ENCODE measurements at places on chromosomes 5 and 9. TPM values are rescaled to one million over a fixed set of nuclear protein-coding genes. Genes with fewer than 3 reads are reported as not detected.
A peak's percentile ranks its signal among the peaks of the same experiment; 100 is the strongest.

Gene MPDZ
- 40.3 TPM for total RNA-seq

Gene SLC6A3
- 0.46 TPM for total RNA-seq

- no peak overlapping the region for H3K27ac ChIP-seq
- H3K27me3 ChIP-seq = peaks cover 34% of the 10 kb centered on the region
- H3K36me3 ChIP-seq = no peaks in the 10 kb centered on the region
- H3K4me3 ChIP-seq = peak overlapping the region; percentile 3
- peak; percentile 9 for DNase-seq
These were observed 148.1 kb downstream of the EBF1 start for GRCh38 chr5:158951436-158952247.

DNA sequence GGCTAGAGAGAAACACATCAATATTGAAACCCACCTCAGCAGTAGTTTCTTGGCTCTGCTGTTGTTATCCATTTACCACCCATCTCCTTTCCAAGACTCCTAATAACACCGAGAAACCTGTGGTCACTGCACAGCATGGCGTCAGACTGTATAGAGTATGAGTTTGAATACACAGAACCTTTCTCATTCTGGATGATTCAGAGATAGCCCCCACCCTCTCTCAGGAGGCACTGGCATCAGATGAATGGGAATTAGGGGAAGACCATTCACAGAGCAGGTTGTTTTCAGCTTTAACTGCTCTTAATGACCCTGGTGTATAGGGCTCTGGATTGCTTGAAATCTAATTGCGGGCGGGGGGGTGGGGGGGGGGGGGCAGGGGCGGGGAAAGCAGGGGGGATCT, 86.7 kb downstream of the GPR21 start:
- no peaks in the 10 kb centered on the region for H3K4me1 ChIP-seq
- H3K36me3 ChIP-seq = peaks cover 7% of the 10 kb centered on the region
- no peak for DNase-seq
- H3K27ac ChIP-seq = no peak overlapping the region
- no peaks in the 10 kb centered on the region for H3K27me3 ChIP-seq

GRCh38 chr5:27592231-27592630, 553.8 kb upstream of the CDH9 start:
- H3K4me3 ChIP-seq = no peak overlapping the region
- no peaks in the 10 kb centered on the region for H3K36me3 ChIP-seq
- no peaks in the 10 kb centered on the region for H3K4me1 ChIP-seq
- H3K27me3 ChIP-seq = no peaks in the 10 kb centered on the region
- no peak for DNase-seq

Measured in H1 (cell line).